ENCODE measurements at places on chromosomes 7 and 10.

GRCh38 chr10:113347508-113347907 lies 205.3 kb upstream of the HABP2 start:
- no peak for DNase-seq

DNA sequence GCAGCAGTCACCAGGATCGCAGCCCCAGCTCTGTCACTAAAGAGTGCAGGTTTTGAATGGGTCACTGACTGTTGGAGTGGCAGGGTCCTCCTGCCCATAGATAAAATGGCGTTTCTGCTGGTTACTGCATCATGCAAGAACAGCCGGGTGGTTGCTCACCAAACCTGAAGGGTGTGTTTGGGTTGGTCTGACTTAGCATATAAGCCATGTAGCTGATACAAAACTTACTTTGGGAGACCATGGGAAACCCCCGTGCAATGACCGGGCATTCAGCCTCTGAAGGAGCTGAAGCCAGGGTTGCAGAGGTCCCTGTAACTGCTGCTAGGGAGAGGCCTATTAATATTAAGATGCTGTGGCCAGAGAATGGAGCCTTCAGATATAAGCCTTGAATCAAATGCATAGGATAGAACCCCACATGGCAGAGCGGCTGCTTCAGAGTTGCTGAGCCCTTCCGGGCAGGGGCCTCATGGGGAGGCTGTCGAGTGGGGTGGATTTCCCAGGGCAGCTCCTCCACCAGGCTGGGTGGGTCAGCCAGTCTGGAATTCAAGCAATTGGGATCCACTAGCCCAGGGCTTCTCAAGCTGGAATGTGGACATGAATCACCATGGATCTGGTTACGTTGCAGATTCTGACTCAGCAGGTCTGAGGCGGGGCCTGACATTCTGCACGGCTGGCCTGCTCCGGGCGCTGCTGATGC lies 70.9 kb upstream of the CTBP2 start:
- no peak for DNase-seq

DNA sequence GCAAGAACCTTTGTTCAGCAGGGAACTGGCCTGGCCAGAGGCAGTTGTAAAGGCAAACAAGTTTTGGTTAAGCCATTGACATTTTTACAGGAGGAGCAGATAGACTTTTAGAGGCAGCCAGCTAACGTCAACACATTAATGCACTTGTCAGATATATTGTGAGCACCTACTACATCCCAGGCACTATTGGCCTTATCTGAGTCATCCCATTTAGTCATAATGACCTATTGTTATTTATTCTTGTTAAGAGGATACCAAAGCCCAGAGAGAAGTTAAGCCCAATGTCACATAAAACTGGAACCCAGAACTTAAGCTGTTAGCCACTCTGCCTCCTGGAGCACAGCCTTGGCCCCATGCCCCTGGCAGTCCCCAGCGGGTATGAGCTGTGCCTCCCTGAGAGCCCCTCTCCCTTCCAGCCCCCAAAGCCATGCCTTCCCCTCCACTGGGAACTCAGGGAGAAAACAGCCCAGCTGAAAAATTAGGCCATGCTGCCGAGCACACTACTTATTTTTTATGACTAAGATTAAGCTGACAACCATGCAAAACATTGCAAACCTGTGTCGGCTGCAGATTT lies 32.7 kb upstream of the TRIM8 start:
- DNase-seq, result no peak

- no peak for DNase-seq
These were observed 95.8 kb downstream of the CHST15 start for GRCh38 chr10:123997486-123998196.

DNA sequence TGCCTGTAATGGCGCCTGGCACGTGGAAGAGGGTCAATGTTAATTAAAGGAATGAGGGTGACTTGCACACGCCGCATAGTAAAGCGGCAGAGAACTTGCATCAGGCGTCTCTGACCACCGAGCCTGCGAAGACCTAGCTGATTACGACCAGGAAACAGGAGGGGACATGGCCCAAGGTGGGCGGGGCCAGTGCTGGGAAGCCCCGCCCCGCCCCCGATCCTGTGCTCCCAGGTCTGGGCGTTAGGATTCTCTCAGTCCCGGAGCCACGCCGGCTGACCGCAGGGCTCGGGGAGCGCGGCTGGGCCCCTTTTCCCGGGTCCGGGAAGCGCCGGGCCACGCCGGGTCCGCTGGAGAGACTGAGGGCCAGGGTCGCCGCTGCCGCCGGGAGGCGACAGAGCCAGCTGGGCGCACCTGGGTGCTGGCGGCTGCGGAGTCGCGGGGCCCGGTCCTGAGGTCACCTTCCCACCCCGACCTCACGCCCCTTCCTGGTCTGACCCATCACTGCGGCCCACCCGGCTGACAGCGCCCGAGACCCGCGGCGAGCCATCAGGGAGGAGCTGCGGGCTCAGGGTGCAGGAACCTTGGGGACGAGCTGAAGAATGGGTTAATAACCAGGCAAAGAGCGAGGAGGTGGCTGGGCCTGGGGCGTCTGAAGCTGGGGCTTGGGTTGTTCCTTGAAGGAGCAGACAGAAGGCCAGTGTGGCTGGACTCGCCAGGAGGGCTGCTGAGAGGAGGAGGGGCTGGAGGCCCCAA lies 23.0 kb upstream of the GRID1 start:
- no peak for DNase-seq

DNA sequence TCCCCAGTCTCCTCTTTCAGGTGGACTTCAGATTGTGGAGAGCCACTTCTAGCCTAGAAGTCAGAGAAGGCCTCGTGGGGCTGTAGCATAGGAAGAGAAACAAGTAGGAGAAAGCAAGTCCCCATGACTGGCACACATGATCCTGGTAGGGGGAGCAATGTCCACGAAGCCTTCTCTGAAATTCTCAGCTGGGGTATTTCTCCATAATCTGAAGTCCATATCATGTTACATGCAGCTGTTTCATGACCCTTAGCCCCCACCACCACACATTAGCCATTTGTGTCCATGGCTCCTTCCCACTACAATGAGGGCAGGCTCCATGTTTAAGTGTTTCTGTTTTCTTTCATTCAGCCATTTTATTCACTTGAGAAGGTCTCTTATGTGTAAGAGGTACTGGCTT lies 43.2 kb downstream of the LAMB4 start:
- DNase-seq, result no peak

All from cortex of kidney (tissue), 1 donor.